ENCODE measurements at places on chromosomes 5 and 9.
A peak's percentile ranks its signal among the peaks of the same experiment; 100 is the strongest.

DNA sequence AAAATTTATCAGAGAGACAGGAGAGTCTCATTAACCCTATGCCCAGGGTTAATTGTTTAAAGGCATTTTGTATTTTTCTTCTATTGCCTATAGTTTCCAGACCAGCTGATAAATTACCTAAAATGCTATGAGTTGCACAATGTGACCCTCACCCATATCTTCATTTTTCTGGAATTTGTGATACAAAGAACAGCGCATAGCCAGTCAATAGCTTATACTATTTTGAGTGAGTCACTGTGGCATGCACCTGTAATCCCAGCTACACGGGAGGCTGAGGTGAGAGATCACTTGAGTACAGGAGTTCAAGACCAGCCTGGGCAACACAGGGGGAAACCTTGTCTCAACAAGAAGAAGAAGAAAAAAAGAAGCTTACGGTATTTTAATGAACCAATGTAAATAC lies 2.8 kb downstream of the C9orf153 start:
- no peak for DNase-seq

DNA sequence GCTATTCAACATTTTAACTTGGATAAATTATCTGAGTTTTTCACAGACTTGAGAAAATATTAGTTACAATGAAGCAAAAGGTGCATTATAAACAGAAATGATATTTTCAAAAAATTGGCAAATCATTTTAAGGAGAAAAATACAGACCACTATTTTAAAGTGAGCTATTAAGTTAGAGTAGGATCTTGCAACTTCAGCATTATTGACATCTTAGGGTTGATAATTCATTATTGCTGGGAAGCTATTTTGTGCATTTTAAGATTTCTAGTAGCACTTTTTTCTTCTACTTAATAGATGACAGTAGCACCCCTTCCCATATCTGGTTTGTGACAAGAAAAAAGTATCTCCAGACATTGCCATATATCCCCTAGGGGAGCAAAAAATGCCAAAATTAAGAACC lies 774.1 kb downstream of the CDH12 start:
- no peak for DNase-seq

- peak; percentile 61 for DNase-seq
These were observed 337.3 kb upstream of the RFX3 start for GRCh38 chr9:3863111-3863528.

GRCh38 chr9:136578915-136579649 lies 33.2 kb upstream of the NOTCH1 start:
- no peak for DNase-seq

DNA sequence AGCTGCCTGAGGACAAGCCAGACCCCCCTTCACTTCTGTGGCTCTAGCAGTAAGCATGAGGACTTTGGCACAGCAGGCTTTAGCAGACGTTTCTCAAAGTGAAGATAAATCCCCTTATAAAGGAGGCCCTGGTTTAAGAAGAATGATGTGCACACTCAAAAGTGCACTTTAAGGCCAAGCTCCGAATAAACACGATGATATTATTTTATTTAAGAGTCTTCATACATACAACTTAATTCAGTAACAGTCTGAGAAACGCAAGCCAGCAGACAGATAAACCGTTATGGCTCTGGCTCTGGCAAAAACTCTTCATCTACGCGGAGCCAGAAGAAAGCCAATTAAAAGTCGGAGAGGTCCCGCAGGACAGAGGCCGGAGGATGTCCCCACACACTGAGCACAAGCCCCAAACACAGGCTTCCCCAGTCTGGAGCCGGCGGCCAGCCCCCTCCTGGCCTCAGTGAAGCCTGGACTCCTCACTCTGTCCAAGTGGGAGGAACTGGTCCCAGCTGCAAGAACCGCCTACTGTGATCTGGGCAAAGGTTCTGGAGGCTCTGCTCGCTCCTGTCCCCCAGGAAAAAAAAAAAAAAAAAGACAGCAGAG lies 44.6 kb downstream of the ADAMTS2 start:
- peak; percentile 34 for DNase-seq

- peak; percentile 46 for DNase-seq
These were observed 11.1 kb downstream of the GM2A start for GRCh38 chr5:151264113-151264512.

GRCh38 chr5:132905938-132906337 lies 32.5 kb downstream of the LEAP2 start:
- DNase-seq, result no peak

GRCh38 chr5:17160756-17161040 lies 56.7 kb upstream of the BASP1 start:
- DNase-seq, result no peak
